Ascending aorta (tissue), 2 donors: ENCODE measurements at places on chromosomes 3 and 15.

DNA sequence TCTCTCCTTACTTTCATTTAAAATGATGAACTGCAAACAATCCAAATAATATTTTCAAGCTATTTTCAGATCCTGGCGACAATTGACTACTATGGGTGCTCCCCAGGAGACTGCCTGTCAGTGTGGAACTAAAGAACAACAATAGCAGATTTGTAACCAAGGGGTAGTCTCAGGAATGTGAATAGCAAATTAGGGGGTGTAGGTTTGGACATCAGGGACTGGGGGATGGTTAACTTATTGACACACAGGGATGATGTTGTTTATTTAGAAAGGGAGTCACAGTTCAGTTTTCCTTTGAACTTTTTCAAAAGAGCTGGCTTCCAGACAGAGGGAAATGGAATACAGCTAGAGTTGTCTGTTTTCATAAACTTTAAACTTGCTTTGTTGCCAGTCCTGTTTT is 229.8 kb downstream of the LRTM1 start:
- no peak for DNase-seq

GRCh38 chr15:35054380-35054779 is 30.7 kb downstream of the NANOGP8 start:
- DNase-seq = no peak

- no peak for DNase-seq
Observed at GRCh38 chr3:62363275-62363674, 10.1 kb downstream of the FEZF2 start.

- no peak for DNase-seq
Observed at GRCh38 chr3:191296041-191296541, 33.1 kb upstream of the CCDC50 start.

DNA sequence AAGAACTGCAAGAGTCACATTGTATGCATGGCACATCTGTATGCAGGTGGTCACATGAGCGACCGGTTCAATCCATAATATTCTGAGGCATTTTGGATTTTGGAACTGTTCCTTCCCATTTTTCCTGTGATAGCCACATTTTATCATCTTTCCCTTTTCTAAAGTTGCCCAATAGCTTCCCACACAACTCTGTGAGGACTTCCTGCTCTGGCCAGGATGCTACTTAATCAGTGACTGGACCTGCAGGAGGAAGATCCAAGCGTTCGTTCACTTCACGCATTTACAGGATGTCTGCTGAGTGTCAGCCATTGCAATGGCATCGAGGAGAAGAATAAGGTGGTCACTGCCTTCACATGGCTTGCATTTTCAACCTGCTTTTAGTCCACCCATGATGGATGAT is 9.8 kb downstream of the KLHL6 start:
- DNase-seq = no peak

DNA sequence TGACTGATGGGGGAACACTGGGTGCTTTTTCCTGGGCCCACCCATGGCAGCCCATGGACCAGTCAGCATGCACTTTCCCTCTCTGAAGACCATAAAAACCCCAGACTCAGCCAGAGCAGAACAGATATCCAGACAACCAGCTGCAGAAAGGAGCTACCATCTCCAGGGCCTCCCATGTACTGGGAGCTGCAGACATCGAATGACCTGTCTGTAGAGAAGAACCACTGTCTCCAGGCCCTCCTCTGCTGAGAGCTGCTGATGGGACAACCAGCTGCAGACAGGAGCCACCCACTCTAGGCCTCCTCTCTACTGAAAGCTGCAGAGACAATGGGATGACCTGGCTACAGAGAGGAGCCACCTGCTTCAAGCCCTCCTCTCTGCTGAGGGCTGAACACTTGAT is 66.6 kb downstream of the PROS1 start:
- DNase-seq = no peak
